ENCODE measurements at places on chromosomes 2 and 18. TPM values are rescaled to one million over a fixed set of nuclear protein-coding genes. Genes with fewer than 3 reads are reported as not detected.

The CXCR1 gene
- polyA plus RNA-seq: 0.06 TPM

The IL36B gene
- polyA plus RNA-seq: not detected

The ZNF638 gene
- polyA plus RNA-seq: 196 TPM

The C2orf81 gene
- 5.6 TPM for polyA plus RNA-seq

The GPR55 gene
- polyA plus RNA-seq: 0.27 TPM

The IL1R2 gene
- 0.56 TPM for polyA plus RNA-seq

The MBOAT2 gene
- 64.2 TPM for polyA plus RNA-seq

The MBP gene
- polyA plus RNA-seq: 18.5 TPM

The ANKRD53 gene
- 1.7 TPM for polyA plus RNA-seq

The CPLX4 gene
- 0.24 TPM for polyA plus RNA-seq

Data from left renal cortex interstitium (tissue), 4 donors.